ENCODE measurements at places on chromosomes 11 and 22. TPM values are rescaled to one million over a fixed set of nuclear protein-coding genes. Genes with fewer than 3 reads are reported as not detected.

- no peak for DNase-seq
These were observed 123.5 kb upstream of the APOA1 start for GRCh38 chr11:116960930-116961329.

OR52B2 gene
- not detected for polyA plus RNA-seq

- peak; percentile 25 for DNase-seq
These were observed 344.4 kb upstream of the CADM1 start for GRCh38 chr11:115848611-115849010.

GRCh38 chr11:131932584-131933325 lies 562.3 kb downstream of the NTM start:
- DNase-seq, result no peak

ACRV1 gene
- 0.49 TPM for polyA plus RNA-seq

ALDH3B1 gene
- 7.7 TPM for polyA plus RNA-seq

GRCh38 chr11:69711822-69712801 lies 8.3 kb upstream of the FGF19 start:
- no peak for DNase-seq

SMC1B gene
- polyA plus RNA-seq, result not detected

- DNase-seq, result no peak
These were observed 28.2 kb downstream of the HSD17B12 start for GRCh38 chr11:43708776-43709175.

DNA sequence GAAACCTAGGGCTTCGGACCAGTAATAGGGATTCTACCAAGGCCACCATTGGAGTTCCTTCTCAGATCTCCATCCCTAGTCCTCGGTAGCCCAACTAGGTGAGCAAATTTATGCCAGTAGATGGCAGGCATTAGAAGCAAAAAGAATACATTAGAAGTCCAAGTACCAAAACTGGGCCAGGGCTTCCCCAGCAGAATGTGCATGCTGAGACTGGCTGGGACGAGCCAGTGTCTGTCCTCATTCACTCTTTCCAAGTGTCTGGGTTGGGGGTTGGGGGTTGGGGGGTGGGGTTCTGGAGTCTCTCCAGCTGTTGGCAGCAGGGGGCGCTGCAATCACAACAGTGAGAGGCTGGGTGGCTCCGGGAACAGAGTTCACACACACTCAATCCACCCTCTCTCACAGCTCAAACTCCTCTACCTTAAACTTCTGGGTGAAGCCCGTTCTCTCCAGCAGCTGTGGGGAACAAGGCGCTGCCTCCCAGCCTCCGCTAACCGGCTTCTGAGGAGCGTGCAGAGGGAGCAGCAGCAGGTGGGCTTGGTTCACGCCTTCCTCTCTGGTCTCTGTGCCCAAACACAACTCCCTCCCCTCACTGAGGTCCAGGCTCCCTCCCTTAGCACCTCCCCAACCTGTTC lies 57.5 kb downstream of the BTG4 start:
- no peak for DNase-seq

DNA sequence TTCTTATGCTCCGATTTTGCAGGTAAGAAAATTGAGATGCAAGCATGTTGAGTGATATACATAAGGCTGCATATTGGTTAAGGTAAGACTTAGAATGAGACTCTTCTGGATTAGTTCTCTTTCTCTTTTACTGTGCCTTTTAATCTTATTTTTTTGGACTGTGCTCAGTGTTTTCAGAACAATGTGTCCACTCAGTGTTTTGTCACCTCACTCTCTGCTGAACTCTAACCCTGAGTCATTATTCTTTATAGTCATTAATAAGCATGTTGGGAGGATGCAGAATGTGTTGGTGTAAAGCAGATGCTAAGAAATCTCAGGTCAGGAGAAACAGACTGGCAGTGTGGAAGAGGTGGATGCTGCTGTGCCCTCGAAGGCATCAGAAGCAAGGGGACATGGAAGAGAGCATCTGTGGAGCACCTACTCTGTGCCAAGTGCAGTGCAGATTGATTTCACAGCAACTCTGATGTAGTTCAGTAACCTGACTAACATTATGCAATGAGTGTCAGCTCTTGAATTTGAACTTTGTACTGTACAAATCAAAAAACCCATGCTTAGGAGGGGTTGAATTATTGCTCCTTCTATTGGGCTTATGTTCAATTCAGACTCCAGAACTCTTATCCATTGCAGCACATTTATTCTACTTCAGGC lies 80.7 kb upstream of the LARGE1 start:
- DNase-seq, result no peak

DGCR8 gene
- polyA plus RNA-seq, result not detected

DNAJB7 gene
- not detected for polyA plus RNA-seq

- DNase-seq, result no peak
These were observed 101.8 kb upstream of the SORL1-AS1 start for GRCh38 chr11:121554552-121554951.

DNA sequence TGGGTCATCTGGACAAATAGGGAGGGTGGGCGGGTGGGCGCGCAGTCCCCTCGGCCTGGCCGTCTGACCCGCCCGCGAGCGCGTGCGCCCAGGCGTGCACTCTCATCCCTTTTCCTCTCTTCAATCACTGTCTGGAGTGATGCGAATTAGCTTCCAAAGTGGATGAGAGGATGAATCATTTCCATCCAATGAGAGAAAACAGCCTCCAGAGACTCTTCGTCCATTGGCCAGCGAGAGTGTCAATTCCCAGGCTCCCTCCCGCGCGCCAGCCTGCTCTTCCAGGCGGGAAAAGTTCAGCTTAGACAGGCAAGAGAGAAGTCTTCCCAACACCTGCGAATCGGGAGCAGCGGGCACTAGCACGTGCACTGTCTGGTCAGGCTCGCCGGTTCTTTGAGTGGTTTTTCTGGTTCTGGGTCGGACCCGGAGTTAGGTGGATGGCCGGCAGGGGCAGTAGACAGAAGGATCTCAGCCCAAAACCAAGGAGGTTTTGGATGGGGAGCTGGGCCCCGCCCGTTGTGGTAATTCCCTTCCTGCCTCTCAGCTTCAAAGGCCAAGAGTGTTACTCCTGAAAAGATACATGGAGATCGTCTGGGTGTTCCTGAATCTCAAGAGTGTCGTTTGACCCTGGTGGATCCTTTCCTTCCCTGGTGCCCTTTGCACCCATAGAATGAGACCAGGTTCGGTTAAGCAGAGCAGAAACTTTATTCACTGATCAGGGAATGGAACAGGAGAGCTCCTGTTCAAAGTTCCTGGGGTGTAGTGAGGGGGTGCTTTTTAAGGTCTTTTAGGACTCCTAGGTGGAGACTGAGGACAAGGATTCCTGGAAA lies 33.4 kb upstream of the GLYATL1 start:
- DNase-seq, result peak; percentile 89

DNA sequence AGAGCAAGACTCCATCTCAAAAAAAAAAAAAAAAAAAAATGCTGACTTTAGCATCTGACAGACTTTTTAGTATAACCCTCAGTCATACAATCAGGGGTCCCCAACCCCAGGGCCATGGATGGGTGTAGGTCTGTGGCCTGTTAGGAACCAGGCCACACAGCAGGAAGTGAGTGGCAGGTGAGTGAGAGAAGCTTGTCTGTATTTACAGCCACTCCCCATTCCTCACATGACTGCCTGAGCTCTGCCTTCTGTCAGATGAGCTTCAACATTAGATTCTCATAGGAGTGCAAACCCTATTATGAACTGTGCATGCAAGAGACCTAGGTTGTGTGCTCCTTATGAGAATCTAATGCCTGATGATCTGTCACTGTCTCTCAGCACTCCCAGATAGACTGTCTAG lies 3.3 kb downstream of the FAM227A start:
- no peak for DNase-seq

SLC43A3 gene
- polyA plus RNA-seq, result 36.9 TPM

DNA sequence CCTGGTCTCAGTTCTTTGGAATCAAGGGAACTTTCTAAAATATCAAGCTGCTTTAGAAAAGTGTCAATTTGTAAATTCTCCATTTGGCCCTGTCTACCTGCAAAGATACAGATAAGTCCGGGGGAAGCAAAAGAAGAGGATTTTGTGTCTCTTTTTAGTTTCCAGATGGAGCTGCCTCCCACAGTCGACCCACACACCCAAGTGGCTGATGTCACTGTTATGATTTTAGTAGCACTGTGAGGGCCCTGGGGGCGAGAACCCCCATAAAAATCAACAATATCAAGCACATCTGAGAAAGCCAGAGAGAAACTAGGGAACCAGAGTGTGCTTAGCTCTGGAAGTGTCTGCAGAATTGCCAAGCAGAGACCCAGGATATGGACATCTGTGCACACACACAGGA lies 212.7 kb downstream of the LARGE1 start:
- no peak for DNase-seq

ARHGAP20 gene
- polyA plus RNA-seq, result 9.2 TPM

IRAG1 gene
- 5.9 TPM for polyA plus RNA-seq

MS4A12 gene
- not detected for polyA plus RNA-seq

Data from muscle of arm (tissue), 14 donors.